ENCODE measurements at places on chromosomes 13 and 19. TPM values are rescaled to one million over a fixed set of nuclear protein-coding genes. Genes with fewer than 3 reads are reported as not detected.

DNA sequence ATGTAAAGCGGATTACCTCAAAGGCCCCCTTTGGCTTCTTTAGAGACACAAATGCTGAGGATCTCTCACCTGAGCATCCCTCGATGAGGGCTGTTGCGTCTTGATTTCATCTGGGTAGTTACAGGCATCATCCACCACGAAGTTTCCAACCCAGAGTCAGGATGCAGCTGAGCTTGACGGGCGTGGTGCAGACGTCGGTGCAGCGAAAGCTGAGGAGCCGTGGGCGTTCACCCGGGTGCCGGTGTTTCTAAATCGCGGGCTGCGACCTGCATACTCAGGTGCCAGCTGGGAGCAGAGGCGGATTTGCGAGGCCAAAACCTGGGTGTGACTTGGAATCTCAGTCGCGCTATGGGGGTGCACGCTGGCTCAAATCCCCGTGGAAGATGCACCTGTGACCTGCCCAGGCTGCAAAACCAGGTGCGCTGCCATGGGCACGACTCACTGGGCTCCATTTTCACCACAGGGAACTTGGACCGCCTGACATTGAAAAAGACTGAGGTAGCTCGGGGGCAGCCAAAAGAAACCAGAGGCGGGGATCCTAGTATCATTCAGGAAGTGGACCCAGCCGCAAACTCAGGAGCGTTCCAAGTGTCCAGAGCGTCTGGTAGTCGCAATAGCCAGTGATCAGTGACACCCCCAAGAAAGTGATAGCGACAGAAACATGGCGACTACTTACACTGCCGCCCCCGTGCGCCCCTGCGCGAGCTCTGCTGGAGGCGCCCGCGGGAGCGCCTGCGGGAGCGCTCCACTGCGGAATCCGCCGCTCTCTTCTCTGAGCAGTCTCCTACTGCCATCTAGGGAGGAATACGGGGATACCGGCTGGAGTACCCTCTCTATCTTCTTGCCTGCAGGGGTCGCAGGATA, 36.4 kb upstream of the IGFL4 start:
- no peaks in the 10 kb centered on the region for H3K36me3 ChIP-seq
- H3K27ac ChIP-seq: no peak overlapping the region
- H3K4me3 ChIP-seq: peak overlapping the region; percentile 51
- DNase-seq: peak; percentile 26
- no peaks in the 10 kb centered on the region for H3K4me1 ChIP-seq

DNA sequence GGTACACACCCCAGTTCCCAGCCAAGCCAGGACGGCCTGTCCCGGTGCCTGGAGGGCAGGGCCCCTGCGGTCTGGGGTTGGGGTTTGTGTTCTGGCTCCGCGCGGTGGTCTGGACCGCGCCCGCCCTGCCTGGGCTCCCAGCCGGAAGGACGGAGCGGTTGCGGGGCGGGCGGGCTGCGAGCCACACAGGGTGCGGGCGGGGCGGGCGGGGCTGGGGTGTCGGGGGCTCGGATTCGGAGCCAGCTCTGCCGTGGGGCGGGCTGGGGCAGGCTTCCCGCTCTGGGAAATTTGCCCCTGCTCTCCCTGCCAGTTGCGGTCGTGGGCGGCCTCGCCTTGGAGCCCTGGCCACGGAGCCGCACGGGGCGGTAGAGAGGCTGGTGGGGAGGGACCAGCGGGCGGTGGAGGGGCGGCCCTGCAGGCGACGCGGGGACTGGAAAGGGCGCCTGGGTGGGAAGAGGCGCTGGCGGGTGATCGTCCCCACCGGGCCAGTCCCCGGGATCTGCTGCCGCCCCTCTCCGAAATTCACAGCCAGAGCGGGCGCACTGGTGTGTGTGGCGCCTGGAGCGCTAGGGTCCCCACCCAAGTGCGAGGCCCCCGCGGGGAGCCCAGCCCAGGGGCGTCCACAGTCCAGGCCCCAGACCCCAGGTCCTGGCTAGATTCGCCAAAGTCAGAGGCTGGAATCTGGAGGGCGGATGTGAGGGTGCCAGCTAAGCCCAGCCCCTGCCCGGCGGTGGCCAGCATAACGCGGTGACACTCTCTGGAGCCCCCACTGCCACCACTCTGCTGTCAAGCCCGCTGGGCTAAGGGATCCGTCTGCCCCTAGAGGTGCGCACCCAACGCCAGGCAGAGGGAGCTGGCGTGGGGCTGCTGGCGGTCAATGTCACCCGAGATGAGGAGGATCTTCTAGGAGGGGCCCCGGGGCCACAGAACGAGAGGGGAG, 11.0 kb upstream of the ZNF492 start:
- peak overlapping the region; percentile 41 for H3K4me3 ChIP-seq
- DNase-seq: no peak
- peak overlapping the region; percentile 85 for H3K27ac ChIP-seq
- H3K4me1 ChIP-seq: no peaks in the 10 kb centered on the region
- peaks cover 3% of the 10 kb centered on the region for H3K27me3 ChIP-seq
- H3K36me3 ChIP-seq: no peaks in the 10 kb centered on the region

- H3K27ac ChIP-seq: no peak overlapping the region
- no peaks in the 10 kb centered on the region for H3K27me3 ChIP-seq
- peak overlapping the region; percentile 79 for H3K4me3 ChIP-seq
- DNase-seq: no peak
- H3K36me3 ChIP-seq: no peaks in the 10 kb centered on the region
Measured at GRCh38 chr19:11639245-11639601, 41.9 kb downstream of the ZNF627 start.

GRCh38 chr19:36833430-36833829, 4.8 kb downstream of the ZNF790 start:
- no peak overlapping the region for H3K27ac ChIP-seq
- H3K4me3 ChIP-seq: no peak overlapping the region
- H3K36me3 ChIP-seq: peaks cover 78% of the 10 kb centered on the region
- H3K4me1 ChIP-seq: no peaks in the 10 kb centered on the region
- no peak for DNase-seq

- H3K27me3 ChIP-seq: no peaks in the 10 kb centered on the region
- no peak for DNase-seq
- H3K4me1 ChIP-seq: peaks cover 13% of the 10 kb centered on the region
- H3K36me3 ChIP-seq: no peaks in the 10 kb centered on the region
- H3K4me3 ChIP-seq: no peak overlapping the region
Measured at GRCh38 chr13:96900986-96901385, 93.3 kb downstream of the OXGR1 start.

DNA sequence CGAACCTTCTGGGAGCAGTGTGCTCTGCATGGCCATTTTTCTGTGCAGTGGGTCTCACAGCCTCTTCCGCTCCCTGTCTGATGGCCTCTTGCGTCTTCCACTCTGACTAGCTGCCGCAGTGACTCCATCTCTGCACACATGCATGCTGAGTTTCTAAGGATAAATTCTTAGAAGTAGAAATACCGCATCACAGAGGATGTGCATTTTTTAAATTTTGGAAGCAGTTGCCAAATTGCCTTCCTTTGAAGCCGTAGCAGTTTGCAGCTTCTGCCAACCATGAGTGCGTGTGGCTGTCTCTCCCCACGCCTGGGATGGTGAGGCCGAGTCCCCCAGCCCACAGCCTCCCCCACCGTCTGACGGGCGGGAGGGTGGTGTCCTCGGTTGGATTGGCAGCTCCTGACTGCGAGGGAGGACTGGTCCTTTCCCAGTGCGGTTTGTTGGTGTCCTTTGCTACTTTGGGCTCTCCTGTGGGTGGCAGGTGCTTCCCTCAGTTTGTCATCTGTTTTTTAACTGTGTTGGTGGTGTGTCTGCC, 9.8 kb downstream of the FZR1 start:
- no peaks in the 10 kb centered on the region for H3K36me3 ChIP-seq
- H3K27me3 ChIP-seq: no peaks in the 10 kb centered on the region
- H3K4me1 ChIP-seq: peaks cover 72% of the 10 kb centered on the region
- DNase-seq: no peak
- H3K27ac ChIP-seq: no peak overlapping the region

DNA sequence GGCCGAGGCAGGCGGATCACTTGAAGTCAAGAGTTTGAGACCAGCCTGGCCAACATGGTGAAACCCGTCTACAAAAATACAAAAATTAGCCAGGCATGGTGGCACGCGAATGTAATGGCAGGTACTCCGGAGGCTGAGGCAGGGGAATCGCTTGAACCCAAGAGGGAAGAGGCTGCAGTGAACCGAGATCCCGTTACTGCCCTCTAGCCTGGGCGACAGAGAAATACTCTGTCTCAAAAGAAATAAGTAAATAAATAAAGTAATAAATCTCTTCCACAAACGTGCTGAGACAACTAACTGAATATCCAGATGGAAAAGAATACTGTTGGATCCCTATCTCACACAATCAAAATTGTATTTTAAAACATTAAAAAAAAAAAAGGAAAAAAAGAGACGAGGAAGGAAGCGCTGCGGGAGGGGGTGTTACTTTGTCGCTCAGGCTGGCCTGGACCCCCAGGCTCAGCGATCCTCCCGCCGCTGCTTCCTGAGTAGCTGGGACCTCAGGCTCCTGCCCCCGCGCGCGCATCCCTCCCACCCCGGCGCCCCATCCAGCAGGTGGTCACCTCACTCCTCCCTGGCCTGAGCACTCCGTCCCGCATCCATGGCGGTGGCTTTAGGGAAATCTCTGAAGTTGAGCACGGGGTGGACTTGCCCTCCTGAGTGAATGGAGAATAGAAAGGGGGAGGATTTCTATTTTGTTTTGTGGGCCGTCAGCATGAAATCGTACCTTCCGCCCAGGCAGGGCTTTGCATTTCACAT, 628 bp upstream of the ZNF813 start:
- no peak overlapping the region for H3K27ac ChIP-seq
- H3K4me1 ChIP-seq: peaks cover 6% of the 10 kb centered on the region
- DNase-seq: no peak
- H3K27me3 ChIP-seq: peaks cover 7% of the 10 kb centered on the region

DNA sequence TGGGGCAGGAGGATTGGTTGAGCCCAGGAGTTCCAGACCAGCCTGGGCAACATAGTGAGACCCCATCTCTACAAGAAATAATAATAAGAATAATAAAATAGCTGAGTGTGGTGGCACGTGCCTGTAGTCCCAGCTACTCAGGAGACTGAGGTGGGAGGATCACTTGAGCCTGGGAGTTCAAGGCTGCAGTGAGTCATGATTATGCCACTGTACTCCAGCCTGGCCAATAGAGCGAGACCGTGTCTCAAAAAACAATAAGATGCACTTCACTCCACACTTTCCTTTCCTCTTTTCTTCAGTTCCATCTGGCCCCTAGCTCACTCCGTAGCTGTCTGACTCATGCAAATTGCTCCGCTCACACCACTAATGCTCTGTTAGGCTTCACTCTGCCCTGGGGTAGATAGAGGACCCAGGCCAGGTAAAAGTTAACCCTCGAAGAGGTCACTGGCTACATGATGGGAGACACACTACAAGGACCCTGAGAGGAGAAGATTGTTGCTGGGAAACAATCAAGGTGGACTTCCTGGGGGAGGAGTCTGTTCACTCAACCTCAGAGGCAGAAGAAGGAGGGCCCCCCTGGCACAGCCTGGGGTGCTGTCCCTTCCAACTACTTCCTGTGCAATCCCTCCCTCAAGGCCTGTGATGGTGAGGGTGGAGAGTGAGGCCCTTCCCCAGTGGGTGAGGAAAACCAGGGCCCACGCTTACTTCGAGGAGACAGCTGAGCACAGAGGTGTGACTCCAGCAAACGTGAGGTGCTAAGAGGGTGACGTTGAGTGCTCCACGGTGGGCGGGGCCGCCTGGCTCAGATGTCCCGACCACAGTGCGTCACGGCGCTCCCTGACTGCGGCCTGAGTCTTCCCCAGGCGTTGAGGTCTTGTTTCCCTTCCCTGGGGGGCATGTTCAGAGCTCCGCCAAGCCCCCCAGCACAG, 8.8 kb upstream of the TNFSF9 start:
- H3K27me3 ChIP-seq: no peaks in the 10 kb centered on the region
- no peaks in the 10 kb centered on the region for H3K36me3 ChIP-seq
- no peak overlapping the region for H3K27ac ChIP-seq
- H3K4me3 ChIP-seq: no peak overlapping the region
- H3K4me1 ChIP-seq: no peaks in the 10 kb centered on the region

- no peaks in the 10 kb centered on the region for H3K36me3 ChIP-seq
- no peaks in the 10 kb centered on the region for H3K4me1 ChIP-seq
- no peaks in the 10 kb centered on the region for H3K27me3 ChIP-seq
- H3K4me3 ChIP-seq: no peak overlapping the region
Measured at GRCh38 chr13:111491021-111491420, 170.6 kb downstream of the TEX29 start.

Gene NLRP11
- not detected for total RNA-seq

Gene PRODH2
- not detected for total RNA-seq

Gene LNX2
- 7.3 TPM for total RNA-seq

Gene IFNL1
- not detected for total RNA-seq
